HEK293T (cell line): ENCODE measurements at places on chromosomes 12 and 14.

DNA sequence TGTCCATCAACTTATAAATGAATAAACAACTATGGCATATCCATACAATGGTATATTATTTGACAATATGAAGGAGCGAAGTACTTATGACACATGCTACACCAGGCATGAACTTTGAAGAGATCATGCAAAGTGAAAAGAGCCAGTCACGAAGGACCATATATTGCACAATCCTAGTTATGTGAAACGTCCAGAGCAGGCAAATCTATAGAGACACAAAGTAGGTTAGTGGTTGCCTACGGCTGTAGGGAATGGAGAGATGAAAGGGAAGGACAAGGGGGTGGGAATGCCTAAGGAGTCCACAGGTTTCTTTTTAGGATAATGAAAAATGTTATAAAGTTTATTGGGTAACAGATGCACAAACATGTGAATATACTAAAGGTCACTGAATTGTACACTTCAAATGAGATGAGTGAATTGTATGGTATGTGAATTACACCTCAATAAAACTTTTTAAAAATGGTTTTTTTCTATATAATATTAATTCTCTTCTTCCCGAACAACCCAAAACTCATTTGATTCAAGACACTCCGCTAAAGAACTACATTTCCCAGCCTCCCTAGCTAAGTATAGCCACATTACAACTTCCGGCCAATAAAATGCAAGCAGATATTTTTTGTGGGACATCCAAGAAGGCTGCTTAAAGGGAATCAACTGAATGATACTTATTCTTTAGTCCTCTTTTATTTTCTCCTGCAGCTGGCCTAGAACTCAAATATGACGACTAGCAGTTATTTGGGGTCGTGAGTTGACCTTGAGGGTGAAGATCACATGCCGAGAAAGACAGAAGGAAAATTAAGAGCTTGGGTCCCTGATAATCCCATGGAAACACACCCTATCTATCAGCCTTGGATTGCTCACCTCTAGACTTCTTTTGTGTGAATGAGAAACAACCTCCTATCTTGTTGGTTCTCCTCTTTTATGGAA lies 187.2 kb downstream of the TTC8 start:
- no peak for DNase-seq

GRCh38 chr12:111022386-111022785 lies 102.0 kb upstream of the MYL2 start:
- DNase-seq = no peak

DNA sequence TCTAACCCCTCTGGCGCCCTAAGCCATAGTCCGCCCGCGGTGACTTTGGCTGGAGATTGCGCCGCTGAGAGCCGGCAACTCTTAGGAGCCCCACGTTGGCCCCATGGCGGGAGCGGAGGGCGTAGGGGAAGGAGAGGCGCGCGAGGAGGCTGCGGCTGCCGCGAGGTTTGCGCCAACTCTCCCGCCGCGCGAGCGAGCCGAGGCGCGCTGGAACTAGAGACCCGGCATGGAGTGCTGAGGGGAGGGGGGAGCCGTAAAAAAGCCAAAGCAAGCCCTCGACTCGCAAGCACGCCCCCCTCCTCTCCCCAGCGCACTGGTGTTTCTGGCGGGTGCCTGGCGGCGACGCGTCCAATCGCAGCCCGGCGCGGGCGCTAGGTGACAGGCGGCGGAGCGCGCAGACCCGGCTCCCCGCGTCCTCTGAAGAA lies at the start of gene SYT10:
Gene SYT10 (minus strand): TSS at position 233 of the 425 bp plus-strand sequence. CDS start 297 bp downstream, outside the sequence.
- no peak for DNase-seq

- DNase-seq = no peak
Measured at GRCh38 chr12:120705618-120706017, 4.6 kb upstream of the UNC119B start.

DNA sequence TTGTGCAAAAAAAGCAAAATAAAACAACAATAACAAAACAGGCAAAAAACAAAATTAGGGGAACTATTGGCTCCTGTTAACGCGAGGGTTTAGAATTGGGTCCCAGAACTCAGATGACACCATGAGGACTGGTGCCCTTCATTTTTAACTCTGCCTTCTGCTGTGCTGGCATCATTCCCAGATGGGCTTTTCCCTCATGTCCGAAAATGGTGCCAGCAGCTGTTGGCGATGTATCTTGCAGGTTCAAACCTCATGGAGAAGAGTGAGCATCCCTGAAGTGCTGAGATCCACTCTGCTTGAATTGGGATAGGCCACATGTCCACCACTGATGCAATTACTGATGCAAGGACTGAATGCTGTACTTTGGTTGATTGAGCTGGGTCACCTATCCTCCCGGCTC lies 61.1 kb downstream of the MYRFL start:
- DNase-seq = no peak

DNA sequence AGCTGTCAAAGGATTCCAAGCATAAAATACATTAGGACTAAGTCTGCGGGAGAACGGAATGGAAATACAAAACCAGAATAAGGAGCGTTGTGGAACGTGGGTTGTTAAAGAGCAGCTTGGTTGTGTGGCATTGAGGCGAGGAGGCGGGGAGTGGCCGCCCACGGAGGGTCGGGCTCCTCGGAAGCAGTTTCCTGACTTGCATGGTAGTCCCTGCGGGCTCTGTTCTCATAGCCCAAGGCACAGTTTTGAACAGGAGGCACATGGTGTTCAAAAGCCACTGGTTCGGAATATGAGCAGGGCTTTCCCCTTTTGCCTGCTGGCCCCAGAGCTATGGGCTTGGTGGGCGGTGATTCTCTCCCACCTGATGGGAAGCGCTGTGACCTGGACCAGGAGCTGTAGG lies 12.2 kb downstream of the DDX51 start:
- no peak for DNase-seq

GRCh38 chr14:77659831-77660230 lies 43.4 kb upstream of the SPTLC2 start:
- no peak for DNase-seq

DNA sequence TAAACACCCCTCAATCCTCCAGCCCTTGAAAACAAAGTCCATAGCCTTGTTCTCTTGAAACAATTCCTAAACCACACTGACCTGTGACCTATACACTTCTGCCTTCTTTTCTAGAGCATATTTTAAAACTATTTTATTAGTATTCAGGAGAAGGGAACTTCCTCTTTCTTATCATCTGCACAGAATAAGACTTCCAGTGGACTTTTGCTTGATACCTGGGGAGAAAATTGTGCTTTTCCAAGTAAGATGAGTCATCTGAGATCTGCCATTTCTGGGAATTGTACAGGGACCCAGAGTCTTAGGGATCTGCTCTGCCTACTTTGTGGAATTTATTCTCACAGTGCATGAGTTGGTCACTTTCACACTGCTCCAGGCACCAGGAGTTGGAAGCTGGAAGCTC lies 10.5 kb upstream of the WNT5B start:
- no peak for DNase-seq

DNA sequence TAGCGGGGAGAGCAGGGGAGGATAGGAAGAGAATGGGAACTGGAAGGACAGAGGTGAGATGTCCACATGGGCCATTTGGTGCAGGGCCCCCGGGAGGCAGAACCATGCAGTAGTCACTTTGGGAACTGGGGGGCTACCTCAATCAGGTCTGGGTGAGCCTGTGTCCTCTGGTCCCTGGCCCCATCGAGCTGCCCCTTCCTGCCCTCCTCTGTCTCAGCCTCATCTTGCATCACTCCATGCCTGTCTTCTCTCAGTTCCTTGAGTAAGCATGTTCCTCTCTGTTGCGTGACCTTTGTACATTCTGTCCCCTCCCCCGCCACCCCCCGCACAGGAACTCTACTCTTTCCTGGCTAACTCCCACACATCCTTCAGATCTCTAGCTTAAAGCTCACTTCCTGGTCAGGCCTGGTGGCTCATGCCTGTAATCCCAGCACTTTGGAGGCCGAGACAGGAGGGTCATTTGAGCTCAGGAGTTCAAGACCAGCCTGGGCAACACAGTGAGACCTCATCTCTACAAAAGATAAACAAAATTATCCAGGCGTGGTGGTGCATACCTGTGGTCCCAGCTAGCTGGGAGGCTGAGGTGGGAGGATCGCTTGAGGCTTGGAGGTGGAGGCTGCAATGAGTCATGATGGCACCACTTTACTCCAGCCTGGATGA lies 23.2 kb downstream of the FOS start:
- DNase-seq = no peak

DNA sequence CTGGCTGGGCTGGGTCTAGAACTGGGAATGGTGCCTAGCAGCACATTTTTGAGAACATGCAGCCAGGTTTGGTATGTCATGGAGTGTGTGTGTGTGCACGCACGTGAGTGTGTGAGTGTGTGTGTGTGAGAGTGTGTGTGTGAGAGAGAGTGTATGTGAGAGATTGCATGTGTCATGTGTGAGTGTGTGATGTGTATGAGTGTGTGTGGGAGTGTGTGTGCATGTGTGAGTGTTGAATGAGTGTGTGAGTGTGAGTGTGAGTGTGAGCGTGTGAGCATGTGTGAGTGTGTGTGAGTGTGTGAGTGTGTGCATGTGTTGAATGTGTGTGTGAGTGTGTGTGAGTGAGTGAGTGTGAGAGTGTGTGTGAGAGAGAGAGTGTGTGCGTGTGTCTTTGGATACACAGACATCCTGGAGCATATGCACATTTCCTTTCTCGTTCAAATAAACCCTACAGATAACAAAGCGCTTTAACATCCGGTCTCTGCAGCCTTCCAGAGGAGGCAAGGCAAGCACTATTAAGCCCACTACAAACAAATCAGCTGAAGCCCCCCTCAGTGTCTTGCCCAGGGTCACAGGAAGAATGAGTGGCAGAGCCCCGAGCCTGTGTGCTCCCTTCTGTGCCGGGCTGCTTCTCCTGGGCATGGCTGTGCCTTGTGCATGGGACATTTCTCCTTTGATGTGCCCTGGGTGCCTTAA lies 108.7 kb upstream of the ETV6 start:
- DNase-seq = no peak
